PC-3 (cell line): ENCODE measurements at places on chromosomes 1 and 21. TPM values are rescaled to one million over a fixed set of nuclear protein-coding genes. Genes with fewer than 3 reads are reported as not detected.

Gene GPR3
- total RNA-seq: 4.7 TPM in 2 replicates

Gene FCGR2B
- not detected in 2 replicates for total RNA-seq

- peaks cover 27% of the 10 kb centered on the region for H3K4me1 ChIP-seq
- peaks cover 46% of the 10 kb centered on the region for H3K36me3 ChIP-seq
- no peaks in the 10 kb centered on the region for H3K27me3 ChIP-seq
- no peak overlapping the region for H3K4me3 ChIP-seq
Observed at GRCh38 chr1:54848134-54848948, 38.7 kb downstream of the DHCR24 start.

Gene OBSCN
- 29.1 and 42.7 TPM in 2 replicates for total RNA-seq

DNA sequence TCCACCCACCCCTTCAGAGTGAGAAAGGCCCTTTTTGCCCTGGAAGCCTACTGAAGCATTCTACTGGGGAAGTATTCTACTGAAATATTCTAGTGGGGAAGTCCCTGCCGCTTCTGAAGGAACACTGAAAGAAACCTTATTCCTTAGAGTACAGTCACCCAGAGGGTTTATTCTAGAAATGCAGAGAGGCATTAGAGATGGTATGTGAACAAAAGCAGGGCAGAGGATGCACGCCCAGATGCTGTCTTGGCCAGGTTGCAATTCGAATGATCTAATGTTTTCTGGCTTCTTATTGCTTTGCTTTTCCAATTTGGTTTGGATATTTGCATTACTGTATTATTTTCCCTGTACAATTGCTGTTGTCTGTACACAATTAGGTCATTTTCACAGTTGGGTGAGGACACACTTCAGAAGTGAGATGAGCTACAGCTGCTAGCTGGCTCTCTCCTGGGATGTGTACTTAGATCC, 37.1 kb downstream of the CCN1 start:
- H3K4me1 ChIP-seq: peaks cover 15% of the 10 kb centered on the region
- no peak overlapping the region for H3K4me3 ChIP-seq
- H3K27ac ChIP-seq: no peak overlapping the region

DNA sequence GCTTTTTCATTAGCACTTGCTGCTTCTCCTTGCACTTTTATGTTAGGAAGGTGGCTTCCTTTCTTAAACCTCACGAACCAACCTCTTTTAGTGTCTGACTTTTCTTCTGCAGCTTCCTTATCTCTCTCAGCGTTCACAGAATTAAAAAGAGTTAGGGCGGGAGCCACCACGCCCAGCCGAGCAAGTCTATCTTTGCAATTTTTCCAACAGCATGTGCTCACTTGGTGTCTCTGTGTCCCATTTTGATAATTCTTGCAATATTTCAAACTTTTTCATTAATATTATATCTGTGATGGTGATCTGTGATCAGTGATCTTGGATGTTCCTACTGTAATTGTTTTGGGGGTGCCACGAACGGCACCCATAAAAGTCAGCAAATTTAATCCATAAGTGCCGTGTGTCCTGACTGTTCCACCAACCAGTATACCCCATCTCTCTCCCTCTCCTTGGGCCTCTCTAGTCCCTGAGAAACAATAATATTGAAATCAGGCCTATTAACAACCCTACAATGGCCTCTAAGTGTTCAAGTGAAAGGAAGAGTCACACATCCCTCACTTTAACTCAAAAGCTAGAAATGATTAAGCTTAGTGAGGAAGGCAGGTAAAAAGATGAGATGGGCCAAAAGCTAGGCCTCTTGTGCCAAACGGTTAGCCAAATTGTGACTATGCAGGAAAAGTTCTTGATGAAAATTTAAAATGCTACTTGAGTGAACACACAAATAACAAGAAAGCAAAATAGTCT, 15.9 kb upstream of the ITPKB start:
- DNase-seq: no peak
- no peaks in the 10 kb centered on the region for H3K4me1 ChIP-seq
- no peak overlapping the region for H3K4me3 ChIP-seq
- H3K27me3 ChIP-seq: no peaks in the 10 kb centered on the region
- no peak overlapping the region for H3K27ac ChIP-seq
- no peaks in the 10 kb centered on the region for H3K36me3 ChIP-seq

- DNase-seq: peak; percentile 95
- no peak overlapping the region for H3K4me3 ChIP-seq
- H3K36me3 ChIP-seq: no peaks in the 10 kb centered on the region
- H3K27ac ChIP-seq: peak overlapping the region; percentile 92
Observed at GRCh38 chr1:115430441-115431158, 92.6 kb upstream of the NGF start.

Gene OXCT2
- 0.98 and 3.9 TPM in 2 replicates for total RNA-seq

DNA sequence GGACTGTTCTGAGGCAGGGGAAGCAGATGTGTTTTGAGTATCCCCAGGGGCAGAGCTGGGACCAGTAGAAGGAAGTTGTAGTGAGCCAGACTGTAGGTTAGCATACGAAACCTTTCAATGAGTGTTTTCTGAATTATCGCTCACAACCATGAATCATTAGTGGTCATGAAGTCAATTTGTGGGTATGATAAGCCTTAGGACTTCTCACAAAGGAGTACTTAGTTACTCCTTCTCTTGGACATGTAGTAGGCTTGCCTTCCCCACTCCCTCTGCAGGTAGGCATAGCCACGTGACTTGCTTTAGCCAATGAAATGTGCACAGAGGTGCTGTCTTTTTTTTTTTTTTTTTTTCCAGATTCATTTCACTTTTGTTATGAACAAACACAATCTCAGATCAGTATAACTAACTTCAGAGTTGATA, 23.9 kb upstream of the FAAH start:
- H3K27me3 ChIP-seq: no peaks in the 10 kb centered on the region
- H3K27ac ChIP-seq: no peak overlapping the region
- no peaks in the 10 kb centered on the region for H3K4me1 ChIP-seq
- H3K36me3 ChIP-seq: peaks cover 11% of the 10 kb centered on the region; the same call in 1 of the 2 replicates
- no peak overlapping the region for H3K4me3 ChIP-seq
- DNase-seq: peak; percentile 28

GRCh38 chr1:68954841-68955240, 458.0 kb upstream of the DEPDC1 start:
- H3K27me3 ChIP-seq: no peaks in the 10 kb centered on the region
- no peak overlapping the region for H3K27ac ChIP-seq
- no peaks in the 10 kb centered on the region for H3K36me3 ChIP-seq
- H3K4me3 ChIP-seq: no peak overlapping the region
- peak; percentile 17 for DNase-seq
- no peaks in the 10 kb centered on the region for H3K4me1 ChIP-seq

- H3K27me3 ChIP-seq: no peaks in the 10 kb centered on the region
- H3K4me3 ChIP-seq: peak overlapping the region; percentile 81
- no peak for DNase-seq
- peaks cover 29% of the 10 kb centered on the region for H3K4me1 ChIP-seq
- H3K27ac ChIP-seq: 0 out of 2 replicates have a peak overlapping the region, but pooled peaks have one; percentile 4
Observed at GRCh38 chr1:202811296-202812175, 782 bp downstream of the PCAT6 start.

DNA sequence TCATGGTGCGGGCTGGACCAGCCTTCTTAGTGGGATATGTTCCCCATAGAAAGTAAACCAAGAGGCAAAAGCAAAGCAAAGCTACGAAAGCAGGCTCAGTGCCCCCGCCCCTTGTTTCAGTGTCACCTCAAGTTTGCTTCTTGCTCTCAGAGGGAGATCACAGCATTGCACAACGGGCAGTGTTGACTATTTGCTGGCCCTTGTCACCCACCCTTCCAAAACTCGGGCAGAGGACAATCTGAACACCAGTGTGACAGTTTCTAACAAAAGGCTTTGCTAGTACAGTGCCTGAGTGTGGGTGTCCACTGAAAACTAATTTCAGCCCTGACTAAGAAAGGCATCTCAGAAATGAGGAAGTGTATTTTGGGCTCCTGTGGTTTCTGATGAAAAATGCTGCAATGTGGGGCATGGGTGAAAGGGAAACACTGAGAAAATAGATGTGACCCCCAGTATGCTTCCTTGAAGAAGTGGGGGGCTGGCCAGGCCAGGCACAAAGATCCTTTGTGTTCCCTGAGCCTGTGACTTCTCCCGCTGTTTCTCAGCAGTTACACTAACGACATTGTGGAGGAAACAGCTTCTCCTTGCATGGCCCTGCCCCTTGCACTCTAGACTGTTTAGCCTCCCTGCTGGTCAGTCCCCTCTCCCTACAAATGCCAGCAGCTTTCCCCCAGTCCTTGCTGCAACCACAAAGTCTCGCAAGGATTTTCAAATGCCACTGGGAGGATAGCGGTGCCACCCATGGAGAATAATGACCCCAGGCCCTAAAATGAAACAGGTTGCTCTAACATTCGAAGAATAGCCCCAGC, 33.3 kb upstream of the KCNE1 start:
- DNase-seq: peak; percentile 65
- H3K27me3 ChIP-seq: no peaks in the 10 kb centered on the region
- peaks cover 26% of the 10 kb centered on the region for H3K4me1 ChIP-seq
- H3K27ac ChIP-seq: peak overlapping the region; percentile 53
- no peaks in the 10 kb centered on the region for H3K36me3 ChIP-seq
- no peak overlapping the region for H3K4me3 ChIP-seq

Gene HTR6
- total RNA-seq: not detected in 2 replicates

- no peaks in the 10 kb centered on the region for H3K27me3 ChIP-seq
- H3K4me3 ChIP-seq: peak overlapping the region; percentile 90
- peak overlapping the region; percentile 95 for H3K27ac ChIP-seq
Observed at GRCh38 chr1:15850471-15851001, 3.0 kb downstream of the SPEN start.
